ENCODE measurements at places on chromosomes 6 and 20.

- no peak for DNase-seq
These were observed 267.7 kb downstream of the PRL start for GRCh38 chr6:22029171-22029570.

GRCh38 chr20:64261138-64261537 lies 5.6 kb downstream of the PCMTD2 start:
- no peak for DNase-seq

DNA sequence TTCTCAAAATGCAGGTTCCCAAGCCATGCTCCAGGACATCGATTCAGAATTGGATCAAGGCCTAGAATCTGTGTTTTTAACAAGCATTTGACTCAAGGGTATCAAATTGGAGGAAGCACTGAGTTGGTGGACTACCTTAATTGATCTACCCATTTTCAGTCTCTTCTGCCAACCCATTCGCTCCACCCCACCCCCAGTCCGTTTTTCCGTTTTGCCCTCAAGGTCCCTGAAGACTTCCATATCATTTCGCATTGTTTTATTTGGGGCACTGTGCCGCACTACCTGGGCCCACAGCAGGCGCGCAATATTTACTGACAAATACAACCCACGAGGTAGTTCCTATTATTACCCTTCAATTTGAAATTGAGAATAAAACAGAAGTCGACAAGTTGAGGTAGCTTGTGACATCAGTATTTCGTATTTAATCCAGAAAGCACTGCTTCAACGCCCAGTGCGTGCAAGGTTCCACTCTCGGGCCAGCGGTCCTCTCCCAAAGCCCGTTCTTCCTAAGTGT lies 557 bp upstream of the DHX35 start:
- no peak for DNase-seq

DNA sequence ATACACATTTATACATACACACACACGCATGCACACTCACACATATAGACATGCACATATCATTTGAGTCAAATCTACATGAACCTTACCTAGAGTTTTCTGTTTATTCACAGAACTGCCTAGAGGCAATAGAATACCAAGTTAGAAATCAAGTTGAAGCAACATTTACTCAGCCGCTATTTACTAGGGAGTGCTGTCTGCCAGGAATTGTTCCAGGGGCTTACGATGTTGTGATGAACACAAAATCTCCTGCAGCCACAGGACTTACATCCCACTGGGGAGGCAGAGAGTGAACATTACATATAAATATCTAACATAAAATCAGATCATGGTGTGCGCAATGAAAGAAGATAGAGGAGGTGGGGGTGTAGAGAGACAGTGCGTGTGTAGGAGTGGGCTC lies 80.4 kb downstream of the GCLC start:
- no peak for DNase-seq

GRCh38 chr6:100261486-100261885 lies 203.2 kb downstream of the SIM1 start:
- DNase-seq: no peak

- no peak for DNase-seq
These were observed 1.1 kb downstream of the GNL1 start for GRCh38 chr6:30554962-30555815.

- no peak for DNase-seq
These were observed 6.2 kb downstream of the TRIM26 start for GRCh38 chr6:30206799-30207618.

GRCh38 chr6:16512544-16513290 lies 248.5 kb downstream of the ATXN1 start:
- DNase-seq: no peak

DNA sequence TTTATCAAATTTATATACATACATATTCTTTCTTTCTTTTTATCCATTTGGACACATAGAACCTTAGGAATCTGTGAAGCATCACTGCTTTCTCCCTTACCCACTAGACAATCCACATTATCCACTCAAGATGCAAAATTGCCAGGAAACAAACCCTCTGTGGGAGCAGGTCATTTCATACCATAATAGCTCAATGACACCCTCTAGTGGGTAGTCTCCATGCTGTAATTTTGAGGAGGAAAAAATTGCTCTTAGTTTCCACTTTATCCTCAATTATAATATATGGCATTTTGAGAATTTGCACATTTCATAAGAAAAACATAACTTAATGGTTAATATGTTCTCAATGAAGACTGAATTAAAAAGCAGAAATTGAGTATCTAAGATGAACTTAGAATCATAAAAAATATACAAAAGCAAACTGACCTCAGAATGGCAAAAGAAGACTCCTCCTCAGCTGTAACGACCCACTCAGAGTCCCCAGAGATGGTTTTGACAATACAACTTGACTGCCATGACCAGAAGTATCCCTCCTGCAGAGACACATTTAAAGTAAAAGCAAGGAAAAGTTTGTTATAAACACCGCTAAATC lies 164.1 kb downstream of the FRK start:
- DNase-seq: no peak

DNA sequence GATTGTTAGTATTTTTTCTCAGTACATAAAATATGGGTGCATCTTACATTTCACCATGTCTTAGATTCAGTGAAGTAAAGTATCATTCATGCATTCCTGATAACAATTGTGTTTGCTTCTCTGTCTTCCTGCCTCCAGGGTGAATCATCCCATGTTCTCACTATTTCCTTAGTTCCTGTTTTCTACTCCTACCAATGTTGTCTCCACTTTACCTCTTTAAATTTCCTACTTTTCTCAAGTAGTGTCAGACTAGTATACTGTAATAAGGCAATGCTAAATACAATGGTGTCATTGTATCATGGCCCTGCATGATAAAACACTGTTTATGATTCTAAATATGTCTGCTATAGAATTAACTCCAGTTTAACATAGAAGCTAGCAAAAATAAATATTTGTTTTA lies 37.4 kb upstream of the GABRR1 start:
- no peak for DNase-seq

DNA sequence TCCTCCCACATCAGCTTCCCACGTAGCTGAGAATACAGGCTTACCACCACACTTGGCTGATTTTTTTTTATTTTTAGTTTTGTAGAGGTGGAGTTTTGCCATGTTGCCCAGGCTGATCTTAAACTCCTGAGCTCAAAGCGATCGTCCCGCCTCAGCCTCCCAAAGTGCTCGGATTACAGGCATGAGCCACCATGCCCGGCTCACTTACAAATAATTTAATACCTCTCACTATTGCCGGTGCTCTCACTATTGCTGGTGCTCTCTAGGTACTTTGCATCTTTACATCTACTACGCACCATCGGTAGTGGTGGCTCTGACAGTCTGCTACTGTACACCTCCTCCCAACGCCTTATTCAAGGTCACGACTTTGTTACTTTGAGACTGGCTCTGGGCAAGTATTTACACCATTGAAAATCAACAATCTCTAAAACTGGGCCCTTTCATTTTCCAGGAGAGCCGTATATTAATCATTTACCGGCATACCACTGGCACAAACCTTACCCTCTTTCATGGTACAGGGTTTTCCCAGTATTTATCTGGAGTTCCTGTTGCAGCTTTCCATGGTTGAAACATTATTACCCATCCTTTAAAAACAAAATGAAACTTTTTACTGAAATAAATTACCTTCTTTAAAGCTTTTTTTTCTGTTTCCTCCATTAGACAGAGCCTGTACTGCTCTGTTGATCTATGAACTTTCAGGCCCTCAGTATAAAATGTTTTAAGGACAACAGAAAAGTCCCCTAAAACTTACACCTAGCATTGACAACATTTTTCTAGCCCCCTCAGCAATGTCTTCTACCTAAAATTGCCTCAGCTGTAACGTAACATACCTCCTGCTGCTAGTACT lies 259.6 kb upstream of the PLCB4 start:
- DNase-seq: no peak

GRCh38 chr20:52034581-52034980 lies 157.0 kb downstream of the ZFP64 start:
- DNase-seq: no peak

- no peak for DNase-seq
These were observed 37.4 kb upstream of the EYA2 start for GRCh38 chr20:46857061-46857831.

- no peak for DNase-seq
These were observed 61.1 kb upstream of the TCF21 start for GRCh38 chr6:133827766-133828165.

GRCh38 chr6:41502917-41503671 lies 43.1 kb upstream of the FOXP4 start:
- DNase-seq: no peak

DNA sequence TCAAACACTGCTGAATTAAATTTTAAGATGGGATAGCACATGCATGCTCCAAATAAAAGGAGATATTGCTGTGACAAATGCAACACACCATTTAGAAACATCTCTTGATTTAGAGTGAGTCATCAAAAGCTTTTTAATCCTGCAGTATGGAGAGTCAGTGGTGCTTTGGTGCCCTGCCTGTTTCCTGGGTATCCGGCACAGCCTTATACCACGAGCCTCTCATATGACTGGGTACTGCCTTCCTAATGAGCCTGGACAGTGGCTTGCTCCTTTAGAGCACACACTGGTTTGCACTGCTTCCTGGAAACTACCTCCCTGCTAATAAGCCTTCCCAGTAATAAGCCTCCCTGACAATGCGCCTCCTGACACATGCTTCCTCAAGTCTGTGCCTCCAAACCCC lies 65.3 kb upstream of the KCNK16 start:
- no peak for DNase-seq

- no peak for DNase-seq
These were observed 127.2 kb downstream of the PAX1 start for GRCh38 chr20:21832442-21833385.

GRCh38 chr6:20700375-20700774 lies 166.1 kb downstream of the CDKAL1 start:
- no peak for DNase-seq

GRCh38 chr6:97765461-97765860 lies 482.4 kb upstream of the MMS22L start:
- no peak for DNase-seq

- DNase-seq: no peak
These were observed 1.4 kb upstream of the HIVEP1 start for GRCh38 chr6:12010635-12011275.

GRCh38 chr6:51139950-51140385 lies 321.3 kb downstream of the TFAP2B start:
- DNase-seq: no peak

DNA sequence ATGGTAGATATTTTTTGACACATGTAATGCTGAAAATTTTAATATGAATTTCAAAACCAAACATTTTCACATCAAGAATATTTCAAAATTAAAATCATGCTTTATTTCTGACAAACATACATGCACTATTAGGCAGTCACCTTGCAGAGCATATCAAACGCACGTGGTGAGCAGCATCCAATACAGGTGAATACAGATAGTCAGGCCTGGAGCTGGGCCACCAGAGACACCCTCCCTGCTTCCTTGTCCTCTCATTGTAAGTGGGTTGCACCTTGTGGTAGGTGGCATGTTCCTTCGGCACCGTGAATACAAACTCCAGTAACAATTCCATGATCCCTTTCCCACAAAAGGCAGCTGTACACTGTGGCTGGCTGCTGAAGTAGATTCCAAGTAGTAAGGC lies 8.9 kb downstream of the REV3L start:
- no peak for DNase-seq

- DNase-seq: no peak
These were observed 569.7 kb upstream of the CITED2 start for GRCh38 chr6:139944131-139944530.

DNA sequence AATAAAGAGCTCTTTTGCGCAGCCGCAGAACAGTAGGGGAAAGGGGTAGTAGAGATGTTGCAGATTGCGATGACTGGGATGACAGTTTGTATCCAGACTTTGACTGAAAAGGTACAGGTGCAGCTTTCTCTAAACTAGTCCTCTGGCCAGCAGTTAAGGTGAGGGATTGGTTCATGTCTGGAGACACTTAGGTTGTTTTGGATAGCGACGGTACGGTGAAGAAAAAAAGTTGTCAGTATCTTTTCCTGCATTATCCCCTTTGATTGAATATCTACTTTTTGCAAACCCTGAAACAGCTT lies 537 bp downstream of the PRR3 start:
- DNase-seq: no peak

- DNase-seq: no peak
These were observed 10.8 kb downstream of the ACTR5 start for GRCh38 chr20:38759106-38759505.

DNA sequence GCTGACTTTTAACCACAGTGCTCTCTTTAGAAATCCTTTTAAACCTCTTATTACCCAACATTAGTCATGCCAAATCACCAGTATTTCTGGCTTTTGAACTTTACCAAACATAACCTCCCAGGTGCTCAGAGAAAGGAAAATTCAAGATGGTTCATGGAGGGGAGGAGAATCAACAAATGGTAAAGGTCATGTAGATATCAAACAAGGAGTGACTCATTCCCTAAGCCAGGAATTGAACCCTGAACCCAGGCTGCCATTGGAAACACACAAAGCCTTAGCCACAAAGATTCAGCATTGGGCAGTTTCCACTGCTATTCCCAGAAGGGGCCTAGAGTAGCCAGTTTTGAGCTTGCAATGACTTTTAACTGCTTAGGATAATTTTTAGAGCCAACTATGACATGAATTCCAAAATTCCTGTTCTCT lies 21.6 kb upstream of the ENTPD6 start:
- DNase-seq: no peak

- no peak for DNase-seq
These were observed 177.7 kb upstream of the SNX9 start for GRCh38 chr6:157645201-157645795.

DNA sequence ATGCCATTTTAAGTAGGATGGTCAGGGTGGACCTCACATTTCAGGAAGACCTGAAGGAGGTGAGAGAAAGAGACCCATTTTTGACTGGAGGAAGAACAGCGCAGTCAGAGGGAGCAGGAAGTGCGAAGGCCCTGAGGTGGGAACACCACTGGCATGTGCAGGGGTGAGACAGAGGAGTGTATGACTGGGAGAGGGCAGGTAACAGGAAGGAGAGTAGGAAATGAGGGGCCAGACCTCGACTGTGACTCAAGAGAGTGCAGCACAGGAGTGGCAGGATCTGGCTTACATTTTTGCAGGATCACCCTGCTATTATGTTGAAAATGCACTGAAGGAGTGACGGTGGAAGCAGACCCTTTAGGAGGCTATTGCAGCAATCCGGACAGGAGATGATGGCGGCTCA lies 117.7 kb upstream of the CDYL start:
- no peak for DNase-seq

DNA sequence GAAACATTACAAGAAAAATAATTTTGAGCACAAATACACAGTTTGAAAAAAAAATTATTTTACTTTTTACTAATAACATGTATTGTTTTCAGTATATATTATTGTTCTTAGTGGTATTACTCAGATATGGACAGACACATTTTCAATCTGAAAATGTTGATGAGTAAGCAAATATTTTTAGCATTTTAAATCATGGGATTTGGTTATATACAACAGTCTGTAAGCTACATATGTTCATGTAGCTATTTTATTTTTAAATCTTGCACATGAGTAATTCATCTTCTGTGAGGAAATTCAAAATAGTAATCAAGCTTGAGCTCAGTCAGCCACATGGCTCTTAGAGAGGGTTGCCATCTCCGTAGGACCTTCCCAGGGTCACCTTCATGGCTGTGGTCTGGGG lies 471.9 kb downstream of the QKI start:
- no peak for DNase-seq

- DNase-seq: no peak
These were observed 19.7 kb downstream of the ZKSCAN3 start for GRCh38 chr6:28369463-28369862.

- no peak for DNase-seq
These were observed 84.6 kb downstream of the PTPN1 start for GRCh38 chr20:50594591-50595432.

Measured in activated naive CD8-positive, alpha-beta T cell treated with anti-CD3 and anti-CD28 coated beads, Interleukin-2, amount 50 U/mL, for 16 hours (primary cell).